ENCODE measurements at places on chromosomes 11 and 22.

DNA sequence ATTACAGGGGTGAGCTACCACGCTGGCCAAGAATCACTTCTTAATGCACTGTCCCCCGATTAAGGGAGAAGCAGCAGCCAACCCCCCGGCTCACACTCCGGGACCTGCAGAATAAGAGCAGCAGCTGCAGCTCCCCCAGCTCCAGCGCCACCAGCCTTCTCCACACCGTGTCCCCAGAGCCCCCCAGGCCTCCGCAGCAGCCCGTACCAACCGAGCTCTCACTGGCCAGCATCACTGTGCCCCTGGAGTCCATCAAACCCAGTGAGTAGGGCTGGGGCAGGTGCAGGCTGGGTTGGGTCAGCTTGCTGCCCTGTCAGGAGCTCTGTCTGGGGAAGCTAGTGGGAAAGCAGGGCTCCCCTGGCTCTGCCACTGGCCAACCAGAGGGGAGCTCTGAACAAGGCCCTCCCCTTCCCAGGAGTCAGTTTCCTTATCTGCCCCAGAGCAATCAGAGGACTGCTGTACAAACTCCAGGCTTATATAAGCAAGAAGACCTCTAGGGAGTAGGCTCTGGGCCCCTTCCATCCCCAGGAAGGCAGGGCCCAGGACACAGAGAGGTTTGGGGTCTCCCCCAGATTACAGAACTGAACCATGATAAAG lies 8.5 kb upstream of the SH3BP1 start:
- no peak for DNase-seq

- DNase-seq, result peak; percentile 66
Observed at GRCh38 chr22:29072193-29072978, 449 bp upstream of the KREMEN1 start.

GRCh38 chr11:61571869-61572268 lies 9.0 kb downstream of the SYT7 start:
- DNase-seq, result no peak

GRCh38 chr11:1969035-1969434 lies 21.9 kb downstream of the MRPL23 start:
- DNase-seq, result no peak

DNA sequence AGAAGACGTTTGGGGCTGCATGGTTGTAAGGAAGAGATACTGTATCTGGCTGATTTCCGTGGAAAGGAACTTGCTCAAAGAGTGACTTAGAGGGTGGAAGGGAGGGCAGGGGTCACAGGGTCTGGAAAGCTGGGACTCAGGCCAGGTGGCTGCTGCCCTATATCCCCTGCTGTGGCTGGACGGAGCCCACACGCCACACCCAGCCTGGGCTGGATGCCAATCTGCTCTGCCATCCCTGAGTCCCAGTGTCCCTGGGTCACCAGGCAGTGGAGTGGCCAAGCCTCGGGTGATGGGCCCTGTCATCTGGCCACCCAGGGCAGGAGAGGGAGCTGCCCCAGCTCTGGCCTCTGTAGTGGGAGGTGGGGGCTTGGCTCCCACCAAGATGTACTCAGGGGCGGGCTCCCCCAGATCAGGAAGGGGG lies 26.5 kb upstream of the KRTAP5-7 start:
- DNase-seq, result no peak

- no peak for DNase-seq
Observed at GRCh38 chr11:125165111-125165842, 726 bp downstream of the PKNOX2 start.

DNA sequence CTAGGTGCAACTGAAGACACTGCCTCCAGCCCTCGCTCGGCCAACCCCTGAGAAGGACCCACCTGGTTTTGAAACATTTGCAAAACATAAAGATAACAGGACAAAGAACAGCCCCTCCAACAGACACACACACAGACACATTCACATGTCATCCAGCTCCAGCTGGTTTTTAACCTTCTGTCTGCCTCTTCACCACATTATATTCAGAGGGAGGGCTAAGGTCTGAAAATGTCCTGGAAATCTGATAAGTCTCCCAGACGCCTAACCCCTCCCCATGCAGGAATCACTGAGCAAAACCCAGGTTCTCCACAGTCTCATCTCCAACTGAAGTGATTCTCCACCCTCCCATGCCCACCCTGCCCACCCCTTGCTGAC lies 29.4 kb downstream of the PACSIN2 start:
- DNase-seq, result no peak

DNA sequence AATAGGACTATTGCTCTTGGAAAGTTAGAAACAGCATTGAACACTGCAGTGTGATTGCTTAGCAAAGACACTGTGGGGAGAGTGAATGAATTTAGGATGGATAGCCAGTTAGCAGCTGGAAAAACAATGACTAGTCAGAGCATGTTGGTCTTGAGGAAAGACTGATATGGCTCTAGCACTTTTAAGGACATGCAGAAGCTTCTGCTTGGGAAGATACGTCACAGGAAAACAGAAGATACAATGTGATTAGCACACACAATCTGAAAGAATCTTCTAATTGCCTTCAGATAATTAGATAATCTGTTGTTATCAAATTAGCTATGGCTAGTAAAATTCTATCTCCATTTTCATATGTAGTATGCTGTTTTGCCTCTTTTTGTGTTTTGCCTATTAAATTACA lies 530.7 kb upstream of the CHORDC1 start:
- no peak for DNase-seq
